LNCaP clone FGC (cell line): ENCODE measurements at places on chromosomes 11 and 22.

- DNase-seq, result no peak
Observed at GRCh38 chr11:9604134-9604533, 30.7 kb downstream of the WEE1 start.

GRCh38 chr11:68684385-68685356 is at the start of gene GAL:
Gene GAL (plus strand): TSS chr11:68684544. CDS start chr11:68684924, 380 bp downstream.
- DNase-seq, result no peak

DNA sequence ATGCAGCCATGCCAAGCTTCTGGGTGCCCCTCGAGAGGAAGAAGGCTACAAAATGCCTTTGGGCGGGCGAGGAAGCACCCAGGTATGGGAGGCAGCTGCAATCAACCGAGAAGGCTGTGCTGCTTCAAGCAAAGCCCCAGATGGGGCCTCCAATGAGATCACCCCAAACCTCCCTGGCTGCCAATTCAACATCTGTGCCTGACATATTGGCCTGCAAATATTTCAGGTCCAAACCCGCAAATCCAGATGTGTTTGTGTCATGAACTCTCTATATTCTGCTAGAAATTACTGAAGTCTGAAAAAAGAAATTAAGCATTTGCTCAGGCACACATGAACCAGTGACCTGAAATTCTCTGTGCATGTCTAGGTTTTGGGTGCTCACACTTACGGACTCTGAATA is 78.8 kb upstream of the RCN1 start:
- no peak for DNase-seq

DNA sequence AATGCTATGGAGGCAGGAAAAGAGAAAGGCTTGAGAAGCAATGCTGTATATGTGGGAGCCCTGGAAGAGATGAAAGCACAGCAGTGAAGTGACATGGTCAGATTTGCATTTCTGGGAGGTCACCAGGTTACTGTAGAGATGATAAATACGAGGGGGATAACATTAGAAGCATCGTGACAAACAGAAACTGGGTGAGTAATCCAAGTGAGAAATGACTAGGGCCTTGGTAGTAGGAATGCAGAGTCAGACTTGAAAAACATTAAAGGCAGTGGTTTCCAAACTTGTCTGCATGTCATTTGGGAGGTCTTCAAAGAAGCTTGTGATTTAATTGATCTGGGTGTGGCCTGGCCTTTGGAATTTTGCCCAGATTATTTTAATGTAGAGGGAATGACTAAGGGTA is 43.9 kb downstream of the CCDC34 start:
- DNase-seq, result no peak

DNA sequence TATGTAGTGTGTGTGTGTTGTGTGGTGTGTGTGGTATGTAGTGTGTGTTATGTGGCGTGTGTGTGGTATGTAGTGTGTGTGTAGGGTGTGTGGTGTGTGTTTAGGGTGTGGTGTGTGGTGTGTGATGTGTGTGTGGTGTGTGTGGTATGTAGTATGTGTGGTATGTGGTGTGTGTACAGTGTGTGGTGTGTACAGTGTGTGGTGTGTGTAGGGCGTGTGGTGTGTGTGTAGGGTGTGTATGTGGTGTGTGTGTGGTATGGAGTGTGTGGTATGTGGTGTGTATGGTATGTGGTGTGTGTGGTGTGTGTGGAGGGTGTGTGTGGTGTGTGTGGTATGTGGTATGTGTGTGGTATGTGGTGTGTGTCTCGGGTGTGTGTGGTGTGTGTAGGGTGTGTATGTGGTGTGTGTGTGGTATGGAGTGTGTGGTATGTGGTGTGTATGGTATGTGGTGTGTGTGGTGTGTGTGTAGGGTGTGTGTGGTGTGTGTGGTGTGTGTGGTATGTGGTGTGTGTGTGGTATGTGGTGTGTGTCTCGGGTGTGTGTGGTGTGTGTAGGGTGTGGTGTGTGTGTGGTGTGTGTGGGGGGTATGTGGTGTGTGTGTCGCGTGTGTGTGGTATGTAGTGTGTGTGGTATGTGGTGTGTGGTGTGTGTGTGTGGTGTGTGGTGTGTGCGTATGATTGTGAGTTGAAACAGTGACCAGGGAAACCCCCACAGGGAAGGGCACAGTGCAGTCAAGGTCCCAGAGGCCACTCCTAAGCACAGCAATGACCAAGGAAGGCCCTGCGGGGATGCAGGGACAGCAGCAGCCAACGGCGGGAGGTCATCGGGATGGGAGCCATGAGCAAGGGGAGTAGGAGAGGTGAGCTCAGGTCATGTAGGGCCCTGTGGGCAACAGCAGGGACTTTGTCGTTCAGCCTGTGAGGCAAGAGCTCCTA is 2.9 kb upstream of the PPP6R2 start:
- no peak for DNase-seq

GRCh38 chr11:116421529-116422185 is 351.1 kb downstream of the BUD13 start:
- no peak for DNase-seq

GRCh38 chr22:48849963-48850657 is 977.6 kb downstream of the BRD1 start:
- no peak for DNase-seq

DNA sequence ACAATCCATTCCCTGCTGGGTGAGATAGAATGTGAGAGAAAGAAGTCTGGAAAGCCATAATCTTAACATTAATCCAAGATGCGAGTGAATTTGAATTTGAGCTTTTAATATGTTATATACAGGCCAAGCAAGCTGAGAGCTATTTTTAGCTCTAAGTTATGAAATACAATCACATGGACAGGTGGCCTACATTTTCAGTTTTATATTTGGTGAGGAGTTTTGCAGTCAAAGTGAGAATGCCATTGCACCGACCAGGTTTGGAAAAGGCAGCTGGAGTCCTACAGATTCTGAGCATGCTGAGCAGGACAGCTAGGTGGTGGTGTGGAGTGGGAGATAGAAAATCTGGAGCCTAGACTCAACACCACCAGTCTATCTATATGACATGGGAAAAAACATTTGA is 12.0 kb downstream of the OR5B21 start:
- DNase-seq, result no peak

GRCh38 chr11:79259800-79260199 is 181.0 kb downstream of the TENM4 start:
- DNase-seq, result no peak

DNA sequence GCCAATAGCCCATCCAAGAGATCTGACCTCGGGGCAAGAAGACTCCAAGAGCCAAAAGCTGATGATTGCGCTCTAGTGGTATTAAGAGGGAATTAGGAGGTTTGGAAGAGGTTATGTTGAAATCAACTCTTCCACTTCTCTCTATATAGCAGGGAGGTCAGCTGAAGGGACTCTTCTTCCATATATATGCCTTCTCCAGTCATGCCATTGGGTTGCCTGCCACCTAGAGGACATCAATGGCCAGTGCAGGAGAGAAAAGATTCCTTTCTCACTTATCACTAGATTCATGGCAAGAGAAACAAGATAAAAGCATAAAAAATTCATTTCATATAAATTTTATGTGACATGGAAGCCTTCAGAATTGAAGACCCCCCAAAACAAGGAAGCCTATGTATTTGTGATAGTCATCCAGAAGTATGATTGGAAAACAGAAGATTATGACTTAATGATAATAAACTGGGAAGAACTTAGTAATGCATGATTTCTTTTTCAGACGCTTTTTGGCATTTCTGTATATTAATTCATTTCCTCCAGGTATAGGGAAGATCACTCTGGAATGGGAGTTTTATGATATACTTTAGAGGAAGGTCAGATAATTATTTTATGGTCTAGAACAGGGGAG is 435.1 kb upstream of the DDI1 start:
- DNase-seq, result no peak

DNA sequence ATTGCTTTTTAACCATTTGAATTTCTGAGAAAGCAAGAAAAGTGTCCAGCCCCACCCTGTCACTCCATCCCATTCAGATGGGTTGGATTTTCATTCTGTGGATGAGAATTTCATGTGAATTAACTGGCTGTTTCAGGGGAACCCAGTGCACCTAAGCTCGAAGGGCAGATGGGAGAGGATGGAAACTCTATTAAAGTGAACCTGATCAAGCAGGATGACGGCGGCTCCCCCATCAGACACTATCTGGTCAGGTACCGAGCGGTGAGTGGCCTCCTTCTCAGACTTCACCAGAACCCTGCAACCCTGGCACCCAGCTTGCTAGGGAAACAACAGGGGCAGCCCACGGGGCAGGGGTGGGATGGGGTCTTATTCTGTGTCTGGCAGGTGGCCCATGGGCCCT is 58.6 kb upstream of the TTC12 start:
- DNase-seq, result no peak

GRCh38 chr11:78100261-78100660 is 20.6 kb upstream of the NDUFC2 start:
- DNase-seq, result peak; percentile 77

- no peak for DNase-seq
Observed at GRCh38 chr11:4643076-4643475, 706 bp upstream of the OR51E1 start.

DNA sequence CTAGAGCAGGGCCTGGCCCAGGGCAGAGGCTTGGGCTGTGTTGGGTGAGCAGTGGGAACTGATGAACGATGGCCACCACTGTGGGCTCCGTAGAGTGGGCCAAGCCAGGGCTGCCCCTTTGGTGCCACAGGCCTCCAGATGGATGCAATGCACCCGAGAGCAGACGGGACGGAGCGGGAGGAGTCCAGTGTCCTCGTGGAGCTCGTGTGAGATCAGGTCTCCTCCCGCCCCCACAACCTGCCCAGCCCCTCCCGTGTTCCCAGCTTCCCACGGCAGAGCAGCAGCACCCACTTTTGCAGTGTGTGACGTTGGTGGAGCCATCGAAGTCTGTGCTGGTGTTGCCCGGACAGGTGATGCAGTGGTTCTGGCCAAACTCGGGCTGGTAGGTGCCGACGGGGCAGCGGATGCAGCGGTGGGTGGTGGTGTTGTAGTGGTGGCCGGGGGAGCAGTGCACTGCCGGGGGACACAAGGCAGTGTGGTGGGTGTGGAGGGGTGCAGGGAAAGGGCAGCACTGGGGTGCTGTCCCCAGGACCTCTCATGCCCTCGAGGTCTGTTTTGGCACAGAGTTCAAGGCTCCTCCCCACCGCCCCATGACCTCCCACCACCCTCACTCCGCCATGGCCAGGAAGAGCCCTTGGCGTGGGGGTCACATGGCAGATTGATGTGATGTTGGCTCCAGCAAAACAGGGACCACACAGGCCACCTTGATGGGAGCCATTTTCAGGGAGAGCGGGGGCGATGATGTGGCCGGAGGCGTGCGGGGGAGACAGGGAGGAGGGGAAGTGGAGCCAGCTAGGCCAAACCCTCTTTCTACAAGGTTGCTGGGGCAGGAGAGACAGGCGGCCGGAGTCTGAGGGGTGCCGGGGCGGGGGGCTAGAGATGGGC is 23.9 kb upstream of the TTLL12 start:
- no peak for DNase-seq

GRCh38 chr11:106234794-106235193 is 157.3 kb downstream of the AASDHPPT start:
- no peak for DNase-seq

- peak; percentile 87 for DNase-seq
Observed at GRCh38 chr22:39240831-39241793, 3.7 kb downstream of the PDGFB start.

DNA sequence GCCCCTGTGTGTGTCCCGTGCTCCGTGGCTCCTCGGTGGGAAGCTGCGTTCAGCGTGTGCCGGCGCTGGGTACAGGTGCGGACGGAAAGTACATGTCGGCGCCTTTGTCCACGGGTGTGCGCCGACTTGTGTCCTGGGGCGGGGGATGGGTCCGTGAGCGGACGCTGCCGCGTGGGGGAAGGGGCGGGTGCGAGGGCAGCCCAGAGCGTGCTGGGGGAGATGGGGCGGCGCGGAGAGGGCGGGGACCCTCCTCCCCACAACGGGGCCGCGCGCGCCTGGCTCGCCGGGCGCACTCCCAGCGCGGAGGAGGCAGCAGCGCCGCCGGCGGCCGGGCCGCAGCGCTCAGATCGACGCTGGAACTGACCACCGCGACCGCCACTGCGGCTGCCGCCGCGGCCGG is 33.6 kb upstream of the RELT start:
- no peak for DNase-seq

- no peak for DNase-seq
Observed at GRCh38 chr11:114847306-114847975, 169.1 kb downstream of the NXPE2 start.
